ENCODE measurements at places on chromosomes 1 and 21. TPM values are rescaled to one million over a fixed set of nuclear protein-coding genes. Genes with fewer than 3 reads are reported as not detected.

PRRC2C gene
- total RNA-seq = 46.7 TPM

CDCA8 gene
- total RNA-seq = 29.3 TPM

NUDT4B gene
- 14.6 TPM for total RNA-seq

PLEKHA6 gene
- 0.33 TPM for total RNA-seq

DNA sequence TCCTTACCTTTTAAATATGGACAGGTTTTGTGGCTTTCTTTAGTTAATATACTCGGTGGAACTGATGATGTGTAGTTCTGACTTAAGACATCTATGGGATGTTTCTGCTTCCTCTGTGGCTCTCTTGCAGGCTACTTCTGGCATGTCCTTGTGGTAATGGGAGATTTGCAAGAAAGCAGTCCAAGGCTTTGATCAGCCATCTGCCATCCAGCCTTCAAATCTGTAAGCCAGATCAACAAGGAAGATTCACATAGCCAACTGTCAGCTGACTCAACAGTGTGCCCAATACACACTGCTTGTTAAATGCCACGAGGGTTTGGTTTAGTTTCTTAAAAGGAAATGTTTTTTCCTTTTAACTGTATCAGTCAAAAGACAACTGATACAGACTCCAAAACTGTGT lies 722.2 kb upstream of the CHRM3 start:
- no peak for DNase-seq

GRCh38 chr1:182806015-182806678 lies 16.6 kb downstream of the NPL start:
- no peak for DNase-seq

DNA sequence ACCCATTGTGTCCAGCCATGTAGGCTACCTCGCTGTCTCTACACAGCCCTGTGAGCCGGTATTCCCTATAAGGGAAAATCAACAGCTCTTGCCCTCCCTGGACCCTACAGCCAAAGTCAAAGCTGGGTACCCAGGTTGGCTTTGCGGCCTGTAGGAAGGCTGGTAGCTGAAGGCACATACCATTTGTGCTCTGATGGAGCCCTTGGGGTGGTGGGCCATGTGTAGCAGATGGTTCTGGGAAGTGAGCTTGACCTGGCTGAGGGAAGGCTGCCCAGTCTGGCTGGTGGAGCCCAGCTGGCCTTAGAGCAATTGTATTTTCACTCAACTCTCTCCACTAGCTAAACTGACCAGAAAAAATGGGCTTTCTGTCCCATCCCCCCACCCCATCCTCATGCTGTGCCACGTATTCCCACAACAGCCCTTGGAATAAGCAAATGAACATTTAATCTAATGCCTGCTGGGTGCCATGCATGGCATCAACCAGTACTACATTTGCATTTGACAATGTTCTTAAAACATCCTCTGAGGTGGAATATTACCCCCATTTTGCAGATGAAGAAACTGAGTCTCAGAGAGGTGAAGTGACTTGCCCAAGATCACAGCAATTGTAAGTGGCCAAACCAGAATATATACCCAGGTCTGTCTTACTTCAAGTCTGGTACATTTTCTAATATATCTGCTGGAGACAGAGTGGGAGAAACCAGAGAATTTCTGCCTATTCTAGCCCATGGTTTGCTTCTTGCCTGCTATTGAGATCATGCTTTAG lies 56.8 kb downstream of the NDUFS5 start:
- DNase-seq = no peak

DNA sequence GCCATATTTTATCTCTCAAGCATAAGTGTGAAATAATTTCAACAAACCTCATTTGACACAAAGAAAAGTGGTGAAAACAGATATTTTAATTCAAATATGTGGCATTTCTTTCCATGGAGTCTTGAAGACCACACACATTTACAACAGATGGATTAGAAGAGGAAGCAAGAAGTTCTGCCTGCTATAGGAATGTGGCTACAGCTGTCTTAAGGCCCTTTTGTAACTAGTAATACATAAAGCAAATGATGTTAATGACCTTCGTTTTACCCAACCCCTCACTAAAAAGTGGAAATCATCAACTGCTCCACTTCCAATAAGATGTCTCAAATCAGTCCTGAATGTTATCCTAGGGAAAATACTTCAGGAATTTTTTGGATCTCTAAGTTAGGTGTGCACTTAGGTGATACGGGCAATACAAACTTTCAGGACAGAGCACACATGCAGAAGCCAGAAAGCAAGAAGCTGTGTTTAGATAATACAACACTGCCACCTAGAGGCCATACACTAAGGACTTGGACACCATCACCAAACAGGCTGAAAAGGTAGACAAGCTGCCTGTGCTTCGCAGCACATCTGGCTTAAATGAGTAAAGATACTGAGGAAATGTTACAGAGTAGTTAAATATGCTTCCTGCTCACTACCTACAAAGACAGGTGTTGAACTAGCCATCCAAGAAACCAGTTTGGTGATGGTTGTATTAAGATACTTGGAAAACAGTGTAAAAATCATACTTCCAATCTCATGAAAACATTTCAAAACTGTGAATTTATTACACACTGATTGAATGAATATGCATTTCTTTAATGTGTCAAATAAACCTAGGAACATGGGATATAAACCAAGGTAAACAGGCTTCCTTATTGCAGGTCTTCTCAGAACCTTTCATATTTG lies 24.4 kb downstream of the RRAGC start:
- peak; percentile 73 for DNase-seq

- no peak for DNase-seq
Measured at GRCh38 chr1:54010415-54011117, 7.4 kb downstream of the LDLRAD1 start.

- DNase-seq = peak; percentile 70
Measured at GRCh38 chr1:182175361-182175931, 113.9 kb upstream of the ZNF648 start.

DNA sequence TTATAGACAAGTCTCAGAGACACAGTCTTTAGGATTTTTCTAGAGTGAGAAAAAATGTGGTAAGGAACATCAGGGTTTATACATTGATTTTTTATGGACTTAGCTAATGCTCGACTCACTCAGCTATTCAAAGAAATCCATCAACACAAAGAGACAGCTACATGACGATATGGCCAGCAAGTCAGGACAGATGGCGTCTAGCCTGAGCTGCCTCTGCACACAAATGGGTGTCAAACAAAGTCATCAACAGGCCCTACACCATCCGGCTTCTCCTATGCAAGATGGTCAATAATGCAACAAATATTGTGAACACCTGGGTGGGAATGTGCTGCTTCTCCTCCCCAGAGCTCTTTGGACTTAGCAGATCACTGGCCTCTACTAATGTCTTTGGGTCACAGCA lies 13.3 kb upstream of the ERICH3 start:
- DNase-seq = no peak

DNA sequence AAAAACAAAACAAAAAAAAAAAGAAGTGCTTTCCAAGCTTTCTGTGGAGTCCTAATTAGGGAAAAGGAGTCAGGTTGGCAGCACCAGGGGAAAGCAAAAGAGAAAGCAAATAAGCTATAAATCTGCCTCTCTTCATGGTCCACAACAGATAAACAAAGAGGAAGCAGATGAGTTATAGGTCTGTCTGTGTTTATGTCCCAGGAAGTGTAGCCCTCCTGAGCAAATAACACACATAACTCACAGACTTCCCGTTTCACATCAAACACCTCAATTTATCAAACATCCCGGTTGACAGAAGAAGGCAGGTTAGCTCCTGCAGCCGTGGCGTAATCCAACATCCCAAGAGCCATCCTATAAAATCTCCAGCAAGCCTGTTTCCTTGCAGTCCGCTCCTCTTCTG lies 5.6 kb upstream of the SLC2A5 start:
- no peak for DNase-seq

DNA sequence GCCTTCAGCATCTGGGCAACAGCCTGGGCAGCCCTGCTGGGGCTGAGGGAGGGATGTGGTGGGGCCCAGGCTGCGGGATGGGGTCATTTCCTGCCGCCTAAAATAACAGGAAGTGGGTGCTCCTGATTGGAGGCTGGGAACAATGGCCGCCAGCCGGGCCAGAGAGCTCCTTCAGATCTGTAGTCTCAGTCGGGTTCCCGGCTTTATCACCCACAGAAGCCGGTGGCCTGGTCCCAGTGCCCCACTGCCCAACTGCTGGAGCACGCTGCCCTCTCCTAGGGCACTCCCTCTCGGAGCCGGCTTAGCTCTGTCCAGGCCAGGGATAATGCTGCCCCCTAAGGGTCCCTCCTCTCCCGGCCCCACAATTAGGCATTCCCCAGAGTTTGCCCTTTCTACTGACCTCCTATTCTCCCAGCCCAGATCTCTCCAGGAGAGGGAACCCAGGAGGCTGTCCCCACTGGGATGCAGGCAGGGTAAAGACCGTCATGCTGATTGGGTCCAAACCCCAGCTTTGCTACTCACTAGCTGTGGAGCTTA lies 5.1 kb downstream of the MAP7D1 start:
- peak; percentile 91 for DNase-seq

DNA sequence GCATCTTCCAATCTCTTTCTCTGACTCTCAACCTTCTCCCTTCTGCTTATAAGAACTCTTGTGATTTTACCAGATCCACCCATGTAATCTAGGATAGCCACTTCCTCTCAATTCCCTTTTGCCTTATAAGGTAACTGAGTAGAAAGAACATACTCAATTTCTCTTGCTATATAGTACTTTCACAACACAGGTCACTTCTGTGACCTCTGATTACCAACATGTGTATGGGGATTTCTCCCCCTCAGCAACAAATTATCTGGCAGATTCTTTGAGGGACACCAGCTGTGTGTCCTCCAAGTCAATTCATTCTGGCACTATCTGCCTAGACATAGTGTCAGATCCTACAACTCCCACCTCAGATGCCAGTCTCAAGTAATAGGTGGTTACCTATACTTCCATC lies 62.5 kb downstream of the IL23R start:
- no peak for DNase-seq

DNA sequence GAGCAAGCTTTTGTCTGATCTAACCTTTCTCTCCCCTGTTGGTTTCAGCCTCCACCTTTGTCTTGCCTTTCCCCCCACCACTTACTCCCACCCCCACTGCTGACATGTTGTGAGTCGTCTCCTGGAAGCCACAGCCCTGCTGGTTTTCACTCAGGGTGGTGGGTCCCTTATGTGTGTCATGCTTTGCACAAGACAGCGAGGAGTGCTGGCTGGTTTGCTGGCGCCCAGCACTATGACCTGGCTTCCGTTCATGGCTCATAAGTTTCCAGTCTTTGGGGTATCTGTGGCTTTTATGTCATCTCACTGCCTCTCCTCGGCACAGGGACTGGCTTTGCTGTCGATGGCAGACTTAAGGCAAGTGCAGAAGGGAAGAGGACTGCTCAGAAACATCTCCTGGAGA lies 177.7 kb downstream of the KIF26B start:
- peak; percentile 40 for DNase-seq

DNA sequence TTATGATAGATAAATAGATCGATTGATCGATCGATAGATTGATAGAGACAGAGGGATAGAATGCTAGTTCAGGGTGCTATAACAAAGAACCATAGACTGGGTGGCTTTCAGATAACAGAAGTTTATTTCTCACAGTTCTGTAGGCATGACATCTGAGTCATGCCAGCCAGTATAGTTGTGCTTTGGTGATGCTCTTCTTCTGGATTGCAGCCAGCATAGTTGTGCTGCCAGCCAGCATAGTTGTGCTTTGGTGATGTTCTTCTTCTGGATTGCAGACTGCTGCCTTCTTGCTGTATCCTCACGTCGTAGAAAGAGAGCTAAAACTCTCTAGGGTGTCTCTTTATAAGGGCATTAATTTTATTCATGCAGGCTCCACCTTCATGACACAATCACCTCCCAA lies 860.8 kb downstream of the BRINP3 start:
- DNase-seq = peak; percentile 83

DNA sequence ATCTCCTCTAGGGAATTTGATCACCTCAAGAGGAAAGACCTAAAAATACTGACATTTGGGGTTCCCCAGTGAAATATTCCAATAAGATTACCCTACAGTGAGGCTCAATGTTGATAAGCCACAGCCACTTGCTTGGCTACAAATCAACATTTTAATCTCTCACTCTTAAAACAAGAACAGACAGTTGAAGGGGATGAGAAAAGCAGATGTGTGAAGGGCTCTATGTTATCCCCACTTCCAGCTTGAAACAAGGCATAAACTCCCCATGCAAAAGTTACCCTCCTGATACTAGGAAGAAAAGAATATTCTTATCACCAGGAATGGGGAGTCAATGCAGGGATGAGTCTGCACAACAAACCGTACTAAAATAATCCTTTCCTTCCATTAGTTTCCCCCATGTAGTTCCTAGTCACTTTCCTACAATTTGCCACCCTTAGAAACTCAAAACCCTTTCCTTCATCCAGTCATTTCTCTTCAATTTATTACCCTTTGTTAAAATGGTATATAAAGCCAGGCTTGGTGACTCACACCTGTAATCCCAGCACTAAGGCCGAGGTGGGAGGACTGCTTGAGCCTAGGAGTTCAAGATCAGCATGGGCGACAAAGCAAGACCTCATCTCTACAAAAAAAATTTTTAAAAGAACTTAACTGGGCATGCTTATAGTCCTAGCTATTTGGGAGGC lies 29.5 kb downstream of the LPGAT1 start:
- no peak for DNase-seq

DNA sequence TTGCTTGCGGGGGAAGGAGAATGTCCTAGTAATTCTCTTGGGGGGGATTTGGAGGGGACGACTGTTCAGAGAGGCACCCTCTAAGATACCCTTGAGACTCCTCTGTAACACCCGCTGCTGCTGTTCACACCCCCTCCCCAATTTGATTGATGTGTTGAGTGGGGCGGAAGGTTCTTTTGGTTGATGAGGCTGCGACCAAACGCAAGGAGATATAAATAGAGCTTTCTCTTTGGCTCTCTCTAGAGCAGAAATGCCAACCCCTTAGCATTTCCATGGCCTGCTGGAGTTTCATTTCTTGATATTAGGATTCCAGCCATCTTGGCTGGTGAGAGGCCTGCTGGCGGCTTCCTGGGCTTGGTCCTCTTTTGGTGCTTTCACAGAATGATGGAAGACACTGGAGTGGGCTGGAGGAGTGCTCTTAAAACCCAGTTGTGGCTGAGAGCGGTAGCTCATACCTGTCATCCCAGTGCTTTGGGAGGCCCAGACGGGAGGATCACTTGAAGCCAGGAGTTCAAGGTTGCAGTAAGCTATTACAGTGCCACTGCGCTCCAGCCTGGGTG lies 2.0 kb downstream of the PIK3CD start:
- no peak for DNase-seq

- no peak for DNase-seq
Measured at GRCh38 chr1:1255611-1256010, 9.1 kb upstream of the C1QTNF12 start.

DNA sequence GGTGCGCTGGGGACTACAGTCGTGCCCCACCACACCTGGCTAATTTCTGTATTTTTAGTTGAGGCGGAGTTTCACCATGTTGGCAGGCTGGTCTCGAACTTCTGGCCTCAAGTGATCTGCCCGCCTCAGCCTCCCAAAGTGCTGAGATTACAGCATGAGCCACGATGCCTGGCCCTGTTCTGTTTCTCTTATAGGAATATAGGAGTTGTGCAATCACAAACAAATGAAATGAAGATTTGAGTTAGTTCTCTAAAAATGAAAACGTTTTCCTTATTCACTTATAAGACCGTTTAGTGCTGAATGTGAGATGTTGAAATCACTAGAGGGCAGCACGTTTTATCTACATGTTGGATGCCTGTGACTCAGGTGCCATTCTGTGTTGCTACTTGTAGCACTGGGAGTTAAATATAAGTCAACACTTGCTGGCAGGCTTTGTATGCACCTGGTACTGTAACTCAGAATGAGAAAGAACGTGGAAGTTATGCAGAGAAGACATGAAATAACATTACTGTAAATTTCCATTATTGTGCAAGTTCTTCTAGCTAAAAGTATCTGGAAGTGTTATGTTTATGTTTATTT lies 45.8 kb downstream of the MIGA1 start:
- peak; percentile 38 for DNase-seq

- DNase-seq = no peak
Measured at GRCh38 chr21:45421071-45421845, 16.3 kb downstream of the COL18A1 start.

Measured in HT1080 (cell line).